Cerebellum (tissue), 4 donors: ENCODE measurements at places on chromosomes 16 and 17. TPM values are rescaled to one million over a fixed set of nuclear protein-coding genes. Genes with fewer than 3 reads are reported as not detected.

- no peak for DNase-seq
Observed at GRCh38 chr17:73142872-73143381, 21.9 kb upstream of the SSTR2 start.

GRCh38 chr17:41965694-41966462 is 717 bp upstream of the CNP start:
- DNase-seq = peak; percentile 70

Gene KRTAP2-1
- not detected for total RNA-seq

Gene TOX3
- 15.7 TPM for total RNA-seq

Gene ZP2
- 0.64 TPM for total RNA-seq
